Stromal cell of bone marrow (primary cell): ENCODE measurements at places on chromosomes 16 and 17.

GRCh38 chr17:76989519-76989918, 121.3 kb downstream of the MGAT5B start:
- DNase-seq: no peak

DNA sequence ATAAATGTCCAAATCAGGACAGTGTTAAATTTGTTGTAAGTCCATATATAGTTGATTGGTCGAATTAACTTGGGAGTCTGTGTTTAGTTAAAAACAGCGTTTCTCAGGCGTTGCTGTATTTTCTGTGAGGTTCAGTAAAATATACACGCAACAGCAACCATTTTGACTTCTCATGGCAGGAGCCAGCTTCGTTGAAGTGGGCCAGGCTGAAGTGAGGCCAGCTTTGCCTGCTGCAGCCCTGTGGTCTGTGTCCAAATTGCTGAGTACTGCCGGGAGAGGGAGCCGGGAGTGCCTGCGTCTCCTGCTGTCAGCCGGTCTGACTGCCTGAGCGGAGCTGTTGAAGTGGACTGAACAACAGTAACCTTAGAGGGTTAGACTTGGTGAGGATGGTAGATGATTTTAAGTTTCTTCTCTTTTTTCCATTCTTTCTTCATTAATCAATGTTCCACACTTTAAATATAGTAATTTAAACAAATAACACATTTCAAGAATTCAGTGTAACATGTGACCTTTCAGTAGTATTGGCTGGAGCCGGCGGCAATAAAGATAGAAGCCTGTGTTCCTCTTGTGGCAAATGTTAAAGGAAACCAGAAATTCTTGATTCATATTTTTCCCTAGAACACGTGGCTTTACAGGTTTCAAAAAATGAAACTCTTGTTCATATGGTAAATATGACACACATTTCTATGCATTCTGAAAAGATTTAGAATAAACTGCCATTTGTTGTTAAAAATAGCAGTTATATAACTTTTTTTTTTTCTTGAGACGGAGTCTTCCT, 37.0 kb upstream of the ZNF750 start:
- DNase-seq: peak; percentile 77

DNA sequence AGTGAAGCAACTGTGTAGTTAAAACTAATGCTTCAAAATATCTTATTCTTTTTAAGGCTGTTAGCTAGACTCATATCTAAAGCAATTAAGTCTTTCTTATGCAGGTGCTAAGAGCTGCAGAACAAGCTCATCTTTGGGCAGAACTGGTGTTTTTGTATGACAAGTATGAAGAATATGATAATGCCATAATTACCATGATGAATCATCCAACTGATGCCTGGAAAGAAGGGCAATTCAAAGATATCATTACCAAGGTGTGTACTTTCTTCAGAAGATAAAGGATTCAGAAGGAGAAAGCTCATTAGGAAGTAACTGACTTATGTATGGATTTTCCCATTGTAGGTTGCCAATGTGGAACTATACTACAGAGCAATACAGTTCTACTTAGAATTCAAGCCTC, 23.9 kb downstream of the PTRH2 start:
- no peak for DNase-seq

DNA sequence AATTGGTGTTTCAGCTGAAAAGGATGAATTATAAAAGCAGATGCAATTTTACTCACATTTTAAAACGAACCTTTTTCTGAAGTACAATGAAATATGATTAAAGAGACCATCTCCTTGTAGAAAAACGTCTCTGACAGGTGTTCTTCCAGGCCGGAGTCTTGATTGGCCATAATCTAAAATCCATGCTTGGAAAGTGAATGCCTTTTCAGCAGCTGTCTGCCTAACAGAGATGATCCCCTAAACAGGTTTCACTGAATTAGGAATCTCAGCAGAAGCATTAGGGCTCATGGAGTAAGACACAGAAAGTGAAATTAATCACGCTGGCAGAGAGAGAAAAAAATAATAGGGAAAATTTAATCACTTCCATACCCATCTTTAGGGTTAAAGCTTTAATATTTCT, 39.3 kb upstream of the IRX5 start:
- DNase-seq: no peak

GRCh38 chr16:11283820-11284248, 2.7 kb upstream of the PRM1 start:
- DNase-seq: no peak

- peak; percentile 45 for DNase-seq
These were observed 5.7 kb downstream of the DLG4 start for GRCh38 chr17:7213895-7214299.

DNA sequence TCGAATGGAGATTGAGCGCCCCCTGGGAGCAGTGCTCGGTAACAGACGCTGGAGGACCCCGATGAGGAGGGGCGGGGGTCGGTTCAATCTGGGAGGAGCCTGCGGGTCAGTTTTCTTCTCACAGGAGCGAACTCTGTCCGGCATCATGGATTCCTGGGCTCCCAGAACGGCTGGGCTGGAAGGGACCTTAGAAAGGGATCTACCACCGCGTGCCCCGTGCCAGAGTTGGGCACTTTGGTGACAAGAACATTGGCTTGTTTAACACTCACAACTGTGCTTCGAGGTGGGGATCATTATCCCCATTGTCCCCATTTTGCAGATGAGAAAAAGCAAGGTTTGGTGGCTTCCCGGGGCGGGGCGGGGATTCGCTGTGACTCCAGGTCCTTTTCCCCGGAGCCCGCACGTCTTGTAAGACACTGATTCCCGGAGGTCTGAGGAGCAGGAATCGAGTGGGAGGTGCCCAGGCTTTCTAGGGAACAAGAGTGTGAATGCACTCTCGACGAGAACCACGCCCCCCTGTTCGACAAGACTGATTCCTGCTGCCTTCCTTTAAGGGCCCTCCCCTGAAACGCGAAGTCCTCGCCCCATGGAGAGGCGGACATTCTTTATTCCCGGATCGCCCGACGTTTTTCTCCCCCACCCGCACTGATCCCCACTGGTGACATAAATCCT, 1.5 kb upstream of the FBXL19 start:
- peak; percentile 65 for DNase-seq
